ENCODE measurements at places on chromosomes 1 and 21.

DNA sequence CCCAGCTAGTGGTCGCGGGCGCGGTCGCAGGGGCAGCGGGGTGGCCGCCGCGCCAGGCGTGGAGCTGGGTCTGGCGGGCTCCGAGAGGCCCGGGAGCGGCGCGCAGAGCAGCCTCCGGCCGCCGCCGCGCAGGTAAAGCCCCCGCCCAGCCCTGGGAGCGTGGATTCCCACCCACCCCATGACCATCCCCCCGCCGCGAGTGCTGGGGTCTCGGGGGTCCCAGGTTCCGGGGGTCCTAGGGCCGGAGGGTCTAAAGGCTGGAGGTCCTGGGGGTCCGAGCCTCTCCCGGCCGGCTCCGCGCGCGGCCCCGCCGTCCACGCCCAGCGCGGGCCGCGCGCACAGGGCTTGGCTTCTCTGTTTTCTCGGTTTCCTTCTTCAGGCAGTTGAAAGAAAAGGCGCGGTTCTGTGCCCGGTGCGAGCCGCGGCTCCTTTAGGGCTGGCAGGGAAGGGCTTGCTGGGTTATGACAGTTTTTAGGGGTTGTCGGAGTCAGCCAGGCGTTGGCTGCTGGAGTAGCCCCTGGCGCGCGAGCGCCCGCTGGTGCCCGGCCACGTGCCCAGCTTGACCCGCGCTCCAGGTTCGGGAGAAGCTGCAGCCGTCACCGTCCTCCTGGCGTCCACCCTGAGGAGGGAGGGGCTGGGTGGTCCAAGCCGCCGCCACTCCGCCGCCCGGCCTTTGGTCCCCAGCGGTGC is 359 bp downstream of the LRRC3 start:
- DNase-seq: no peak

- no peak for DNase-seq
Measured at GRCh38 chr1:167714098-167714438, 7.7 kb upstream of the MPZL1 start.

GRCh38 chr1:60904099-60904851 is 178.1 kb upstream of the NFIA start:
- DNase-seq: no peak

- no peak for DNase-seq
Measured at GRCh38 chr1:76668046-76668445, 199.2 kb upstream of the ST6GALNAC5 start.

GRCh38 chr1:228391411-228392020 is 15.1 kb downstream of the TRIM11 start:
- no peak for DNase-seq

- DNase-seq: peak; percentile 54
Measured at GRCh38 chr1:48817505-48818114, 40.9 kb upstream of the BEND5 start.

- DNase-seq: no peak
Measured at GRCh38 chr21:46357684-46358425, 33.9 kb downstream of the PCNT start.

- no peak for DNase-seq
Measured at GRCh38 chr1:32714277-32714676, 11.7 kb upstream of the SYNC start.

DNA sequence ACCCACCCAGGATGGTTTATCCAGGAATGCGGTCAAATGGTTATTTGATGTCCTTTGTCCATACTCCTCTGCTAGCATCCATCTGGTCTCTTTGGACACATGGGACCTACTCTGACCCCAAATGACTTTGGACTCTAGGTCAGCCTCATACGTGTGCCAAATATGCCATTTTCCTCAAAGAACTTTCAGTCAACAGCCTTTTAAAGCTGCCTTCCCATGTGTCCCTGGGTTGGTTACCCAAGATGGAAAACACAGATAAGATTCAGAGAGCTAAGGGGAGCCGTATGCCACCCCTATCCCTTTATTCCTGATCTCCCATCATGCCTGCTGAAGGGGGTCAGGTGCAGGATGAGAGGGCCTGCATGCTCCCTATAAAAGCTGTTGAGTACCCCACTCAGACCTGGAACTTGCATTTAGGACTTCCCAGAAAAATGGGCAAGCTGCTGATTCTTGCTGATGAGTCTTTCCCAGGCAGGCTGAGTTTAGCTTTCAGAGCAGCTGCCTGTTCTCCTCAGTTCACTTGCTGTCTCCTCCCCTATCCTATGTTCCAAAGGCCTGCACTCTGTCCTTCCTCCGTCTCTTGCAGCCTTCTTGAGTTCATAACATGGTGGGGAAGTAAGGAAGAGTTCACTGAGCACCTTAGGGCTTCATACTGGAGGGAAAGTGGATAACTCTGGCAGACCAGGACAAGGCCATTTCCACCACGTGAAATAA is 19.8 kb downstream of the CHI3L2 start:
- DNase-seq: no peak

DNA sequence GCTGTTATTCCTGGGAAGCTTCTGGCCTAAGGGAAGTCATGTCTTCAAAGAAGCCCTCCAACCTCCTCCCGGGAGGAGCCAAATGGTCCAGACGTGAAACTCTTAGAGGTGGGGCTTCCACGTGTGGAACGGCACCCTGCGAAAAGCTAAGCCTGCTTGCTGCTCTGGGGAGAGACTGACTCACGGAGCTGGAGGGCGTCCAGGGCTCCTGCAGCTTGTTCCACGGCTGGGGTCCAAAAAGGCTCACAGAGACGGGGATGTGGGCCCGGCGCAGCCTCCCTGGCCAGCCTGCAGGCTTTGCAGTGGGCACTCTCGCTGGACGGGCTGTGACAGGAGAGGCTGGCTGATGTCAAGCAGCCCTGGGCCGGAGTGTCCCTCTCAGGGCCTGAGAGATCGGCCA is 105.1 kb downstream of the COLGALT2 start:
- DNase-seq: peak; percentile 83

DNA sequence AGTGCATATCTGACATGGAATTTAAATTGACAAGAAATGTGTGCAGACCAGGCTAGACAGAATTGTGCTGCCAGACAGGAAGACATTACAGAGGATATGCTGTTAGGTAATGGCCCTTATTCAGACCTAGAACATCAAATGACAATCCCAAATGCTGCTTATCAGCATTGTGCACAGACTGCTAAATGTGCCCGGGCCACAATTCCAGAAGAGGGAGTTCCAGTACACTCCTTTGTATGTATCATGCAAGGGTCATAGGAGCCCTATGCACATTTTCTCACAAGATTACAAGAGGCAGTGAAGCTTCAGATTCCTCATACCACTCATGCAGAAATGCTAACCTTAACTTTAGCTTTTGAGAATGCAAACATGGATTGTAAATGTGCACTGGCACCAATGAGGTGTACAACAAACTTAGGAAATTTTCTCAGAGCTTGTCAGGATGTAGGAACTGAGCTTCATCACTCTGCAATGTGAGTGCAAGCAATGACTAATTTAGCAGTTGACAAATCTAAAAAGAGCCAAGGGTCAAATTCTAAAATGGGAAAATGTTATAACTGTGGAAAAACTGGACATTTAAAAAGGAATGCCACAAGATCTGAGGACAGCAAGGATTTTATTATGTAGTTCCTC is 273.5 kb downstream of the COL11A1 start:
- DNase-seq: no peak

- DNase-seq: no peak
Measured at GRCh38 chr1:70779571-70779970, 268.0 kb downstream of the PTGER3 start.

GRCh38 chr1:225253173-225253572 is 174.7 kb downstream of the LBR start:
- DNase-seq: no peak

All from dorsolateral prefrontal cortex (tissue), 122 donors.